ENCODE measurements at places on chromosomes 2 and 18.
A peak's percentile ranks its signal among the peaks of the same experiment; 100 is the strongest.

GRCh38 chr2:229715895-229716507, 1.6 kb upstream of the DNER start:
- peak; percentile 13 for DNase-seq

DNA sequence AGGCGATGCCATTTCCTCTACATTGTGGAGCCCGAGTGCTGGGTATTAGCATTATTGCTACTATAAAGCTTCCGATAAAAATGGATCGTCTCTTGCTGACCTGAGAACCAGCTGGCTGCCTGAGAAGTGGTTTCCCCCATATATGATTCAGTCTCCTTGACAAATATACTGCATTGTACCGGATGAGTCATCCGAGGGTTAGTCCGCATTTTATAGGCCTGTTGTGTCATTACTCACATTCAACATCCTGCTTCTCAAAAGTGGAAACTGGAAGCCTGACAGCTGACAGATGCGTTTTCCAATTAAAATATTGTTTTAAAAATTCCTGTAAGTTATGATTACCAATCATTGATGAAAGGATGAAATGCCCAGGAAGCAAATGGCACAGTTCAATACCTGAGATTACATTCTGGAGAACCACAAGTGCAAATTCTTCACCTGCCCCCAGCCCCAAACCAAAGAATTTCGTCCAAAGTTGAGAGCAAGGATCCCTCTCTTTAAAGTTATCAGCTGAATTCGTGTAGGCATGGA, 65.7 kb downstream of the SPRED2 start:
- DNase-seq: no peak

DNA sequence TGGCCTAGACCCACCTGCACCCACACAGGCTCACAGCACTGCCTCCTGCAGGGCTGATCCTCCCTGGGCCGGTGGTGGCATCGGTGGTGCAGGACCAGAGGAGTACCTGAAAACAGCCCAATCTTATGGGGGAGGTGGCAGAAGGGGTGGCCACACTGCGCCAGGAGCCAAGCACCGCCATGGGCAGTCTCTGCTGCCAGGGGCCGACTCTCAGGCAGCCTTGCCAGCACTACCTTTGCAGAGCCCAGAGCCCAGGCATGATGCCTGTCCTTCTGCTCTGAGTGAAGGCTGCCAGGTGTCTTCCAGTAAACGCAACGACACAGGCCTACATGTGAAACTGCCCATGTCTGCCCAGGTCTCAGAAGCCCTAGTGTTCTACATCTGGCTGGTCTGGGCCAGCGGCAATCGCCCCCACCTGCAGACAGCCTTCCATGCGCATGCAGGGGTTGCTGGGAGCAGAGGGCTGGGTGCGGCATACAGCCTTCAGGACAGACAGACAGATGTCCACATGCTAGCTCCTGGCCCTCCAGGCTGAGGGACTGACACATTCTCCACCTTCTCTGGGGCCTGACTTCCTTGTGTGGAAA, 6.8 kb downstream of the HS6ST1 start:
- no peak for DNase-seq

GRCh38 chr2:227455200-227455599, 16.8 kb upstream of the AGFG1 start:
- no peak for DNase-seq

DNA sequence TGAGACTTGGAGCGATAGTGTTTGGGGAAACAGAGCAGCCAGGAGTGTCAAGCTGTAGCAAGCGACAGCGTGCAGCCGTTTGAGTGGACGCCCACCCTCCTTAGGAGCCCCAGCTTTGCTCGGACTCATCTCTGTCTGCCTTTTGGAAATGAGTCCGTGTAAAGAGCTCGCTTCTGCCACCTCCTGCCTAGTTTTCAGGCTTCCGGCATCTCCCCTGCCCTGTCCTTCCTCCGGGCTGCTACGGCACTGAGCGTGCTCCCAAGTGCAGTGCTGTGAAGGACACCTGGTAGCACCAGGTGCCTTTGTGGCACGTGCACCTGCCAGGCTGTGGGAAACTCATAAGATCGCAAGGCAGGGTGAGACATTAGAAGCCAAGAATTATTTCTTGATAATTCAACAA, 117.1 kb downstream of the RNF144A start:
- no peak for DNase-seq

DNA sequence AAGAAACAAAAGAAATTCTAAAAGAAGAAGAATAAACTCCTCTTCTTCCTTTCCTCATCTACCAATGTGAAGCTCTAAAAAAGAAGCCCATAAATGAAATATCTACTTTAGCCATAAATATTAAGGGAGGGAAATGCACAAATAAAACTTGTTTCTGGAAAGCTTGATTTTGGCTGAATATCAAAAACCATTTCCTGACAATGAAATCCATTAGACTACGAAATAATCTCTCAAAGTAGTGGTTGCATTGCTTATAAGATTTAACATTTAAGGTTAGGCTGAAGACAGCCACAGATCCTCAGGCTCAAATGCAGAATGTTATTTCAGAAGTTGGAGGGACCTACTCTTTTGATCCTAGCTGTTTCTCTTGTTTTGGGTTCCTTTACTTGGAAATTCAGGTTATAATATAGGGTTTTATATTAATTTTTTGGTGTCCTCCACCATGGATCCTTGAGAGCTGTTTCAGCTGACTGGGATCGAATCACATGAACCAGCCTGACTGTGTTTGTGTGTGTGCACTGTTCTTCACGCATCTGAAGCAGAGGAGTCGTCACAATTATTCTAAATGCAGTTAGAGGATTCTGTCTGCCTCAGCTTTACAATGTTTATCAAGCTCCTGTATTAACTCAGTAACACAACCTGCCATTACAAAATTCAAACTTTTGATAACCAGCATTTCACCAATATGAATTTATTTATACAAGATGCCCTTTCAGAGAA, 474.8 kb downstream of the ARHGAP15 start:
- no peak for DNase-seq

DNA sequence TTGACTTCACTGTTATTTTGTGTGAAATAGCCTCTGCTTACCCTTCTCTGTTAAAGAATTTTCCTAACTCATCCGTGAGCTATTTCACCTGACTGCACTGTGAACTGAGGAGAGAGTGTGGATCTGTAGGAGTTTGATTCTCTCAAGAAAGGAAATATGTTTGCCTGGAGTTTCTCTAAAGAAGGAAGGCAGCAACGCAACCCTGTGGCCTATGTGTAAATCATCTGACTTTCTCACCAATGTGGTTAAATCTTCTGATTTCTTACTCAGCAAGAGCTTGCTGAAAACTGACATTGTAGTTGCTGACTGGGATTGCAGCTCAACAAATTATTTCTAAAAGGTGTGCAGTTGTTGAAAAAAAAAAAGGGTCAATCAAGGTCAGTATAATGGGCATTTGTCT, 153.9 kb upstream of the PELI1 start:
- DNase-seq: no peak

DNA sequence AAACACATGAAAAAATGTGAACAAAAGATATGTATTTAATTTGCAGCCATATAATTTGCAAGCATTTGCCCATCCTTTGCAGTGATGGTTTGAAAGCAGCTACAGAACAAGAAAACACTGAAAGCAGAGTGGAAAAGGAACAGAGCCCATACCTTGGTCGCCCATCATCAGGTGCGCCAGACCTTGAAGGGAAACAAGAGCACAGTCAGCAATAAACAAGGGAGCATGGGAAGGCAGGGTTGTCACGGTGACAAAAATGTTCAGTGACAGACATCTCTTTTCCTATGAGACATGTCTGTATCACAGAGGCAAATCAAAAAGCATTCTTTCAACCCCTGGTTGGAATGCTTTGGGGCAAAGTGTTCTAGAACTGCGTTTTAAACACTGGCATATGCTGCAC, 109.4 kb downstream of the NRXN1 start:
- no peak for DNase-seq

- DNase-seq: no peak
Observed at GRCh38 chr2:148067801-148068200, 46.9 kb downstream of the MBD5 start.

DNA sequence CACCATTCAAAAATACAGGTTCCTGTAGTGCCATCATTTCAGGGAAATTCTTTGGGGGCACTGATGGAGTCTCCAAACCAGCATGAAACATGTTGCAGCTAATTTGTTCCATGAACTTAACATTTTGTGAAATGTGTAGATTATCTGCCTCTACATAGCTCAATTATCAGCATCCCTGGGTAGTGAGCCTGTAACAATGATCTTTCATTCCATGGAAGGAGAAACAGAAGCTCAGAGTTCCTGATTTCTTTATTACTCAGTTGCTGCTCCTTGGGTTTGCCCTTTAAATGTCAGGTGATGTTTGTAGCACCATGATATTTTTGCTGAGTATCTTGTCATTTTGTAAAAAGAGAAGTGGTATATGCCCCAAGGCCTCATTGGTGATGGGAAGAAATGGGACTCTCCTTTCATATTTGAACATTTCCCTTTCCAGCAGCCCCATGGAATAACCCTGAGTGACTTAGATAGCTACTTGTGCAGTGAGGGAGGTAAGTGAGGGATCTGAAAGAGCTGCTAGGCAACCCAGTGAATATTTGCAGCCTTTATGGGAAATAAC, 146.9 kb downstream of the CERS6 start:
- DNase-seq: no peak

DNA sequence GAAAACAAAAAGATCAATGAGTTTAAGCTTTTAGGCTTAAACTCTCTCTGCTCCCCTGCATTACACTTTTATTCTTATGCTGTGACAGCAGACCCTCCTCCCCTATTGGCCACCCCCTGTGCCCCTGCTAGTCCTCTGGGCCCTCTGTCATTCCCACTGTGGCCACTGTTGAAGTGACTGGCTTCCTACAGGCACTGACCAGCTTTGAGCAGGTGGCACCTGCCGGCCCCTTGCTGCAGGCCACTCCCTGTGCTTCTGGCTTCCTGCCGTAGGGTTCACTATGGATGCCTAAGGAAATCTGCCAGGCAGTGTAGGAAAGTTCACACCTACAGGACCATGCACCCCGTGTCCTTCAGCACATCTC, 156.5 kb upstream of the L3MBTL4 start:
- no peak for DNase-seq

- no peak for DNase-seq
Observed at GRCh38 chr2:185676316-185676715, 62.3 kb upstream of the FSIP2 start.

DNA sequence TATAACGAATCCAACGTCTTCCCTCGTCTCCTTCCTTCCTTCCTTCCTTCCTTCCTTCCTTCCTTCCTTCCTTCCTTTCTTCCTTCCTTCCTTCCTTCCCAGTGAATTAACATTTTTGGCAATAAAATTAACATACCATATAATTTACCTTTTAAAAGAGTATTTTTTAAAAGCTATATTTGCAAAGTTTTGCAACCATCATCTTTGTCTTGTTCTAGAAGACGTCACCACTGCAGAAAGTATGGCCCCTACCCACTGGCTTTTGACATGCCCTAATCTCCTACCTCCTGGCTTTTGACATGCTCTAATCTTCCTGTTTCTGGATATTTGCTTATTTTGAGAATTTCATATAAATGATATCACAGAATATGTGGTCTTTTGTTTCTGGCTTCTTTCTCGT, 1023.9 kb upstream of the ZEB2 start:
- no peak for DNase-seq

GRCh38 chr18:63258749-63259566, 60.6 kb downstream of the BCL2 start:
- DNase-seq: no peak

DNA sequence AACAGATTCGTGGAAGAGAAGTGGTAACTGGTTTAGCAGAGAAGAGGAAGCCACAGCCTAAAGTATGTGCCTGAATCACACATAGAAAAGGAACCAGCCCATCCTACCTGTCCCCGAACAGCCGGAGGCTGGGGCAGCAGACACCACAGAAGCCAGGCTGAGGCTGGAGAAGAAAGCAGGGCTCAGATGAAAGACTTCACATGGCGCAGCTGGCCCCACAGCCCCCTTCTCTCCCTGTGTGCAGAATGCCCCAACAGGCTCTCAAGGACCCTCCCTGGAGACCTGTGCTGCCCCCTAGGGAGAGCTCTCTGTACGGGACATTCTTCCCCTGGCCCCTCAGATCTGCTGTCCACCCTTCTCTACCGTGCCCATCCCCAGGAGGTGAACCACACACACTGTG, 83.5 kb upstream of the RAB12 start:
- DNase-seq: no peak

GRCh38 chr2:127810156-127810618, 784 bp downstream of the WDR33 start:
- DNase-seq: no peak

- DNase-seq: no peak
Observed at GRCh38 chr18:58235001-58235436, 191.0 kb downstream of the NEDD4L start.

- DNase-seq: no peak
Observed at GRCh38 chr18:9786631-9787030, 78.5 kb downstream of the RAB31 start.

- DNase-seq: no peak
Observed at GRCh38 chr2:8876628-8877027, 39.2 kb upstream of the KIDINS220 start.

DNA sequence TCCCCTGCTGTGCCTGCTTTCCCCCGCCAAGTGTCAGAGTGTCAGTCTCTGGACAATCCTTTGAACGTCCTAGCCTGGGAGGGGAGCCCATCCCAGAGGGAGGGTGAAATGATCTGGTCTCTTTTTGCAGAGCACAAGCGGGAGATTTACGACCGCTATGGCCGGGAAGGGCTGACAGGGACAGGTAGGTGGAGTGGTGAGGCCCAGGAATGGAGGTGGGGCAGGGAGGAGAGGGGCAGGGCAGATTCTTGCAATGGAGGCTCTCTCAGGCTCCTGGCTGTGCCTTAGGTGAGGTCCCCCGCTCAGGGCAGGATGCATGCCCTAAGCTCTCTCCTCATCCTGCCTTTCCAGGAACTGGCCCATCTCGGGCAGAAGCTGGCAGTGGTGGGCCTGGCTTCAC, 2.4 kb downstream of the DNAJB2 start:
- DNase-seq: no peak

- DNase-seq: no peak
Observed at GRCh38 chr2:61167579-61167978, 5.6 kb downstream of the C2orf74 start.

- DNase-seq: no peak
Observed at GRCh38 chr2:234835738-234836137, 116.1 kb upstream of the SH3BP4 start.

DNA sequence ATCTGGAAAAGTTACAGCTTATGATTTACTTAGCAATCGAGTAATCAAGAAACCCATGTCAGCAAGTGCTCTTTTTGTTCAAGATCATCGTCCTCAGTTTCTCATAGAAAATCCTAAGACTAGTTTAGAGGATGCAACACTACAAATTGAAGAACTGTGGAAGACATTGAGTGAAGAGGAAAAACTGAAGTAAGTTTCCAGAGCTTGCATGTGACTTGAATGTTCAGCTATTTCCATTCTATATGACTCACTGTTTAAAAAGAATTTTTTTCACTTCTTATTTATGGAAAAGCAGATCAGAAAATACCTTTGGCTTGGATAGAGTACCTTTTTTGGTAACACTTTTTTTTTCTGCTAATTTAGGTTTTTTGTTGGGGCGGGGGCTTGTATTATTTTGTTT, 70.7 kb downstream of the PMS1 start:
- DNase-seq: no peak

GRCh38 chr2:196307775-196308305, 136.5 kb upstream of the STK17B start:
- DNase-seq: no peak

DNA sequence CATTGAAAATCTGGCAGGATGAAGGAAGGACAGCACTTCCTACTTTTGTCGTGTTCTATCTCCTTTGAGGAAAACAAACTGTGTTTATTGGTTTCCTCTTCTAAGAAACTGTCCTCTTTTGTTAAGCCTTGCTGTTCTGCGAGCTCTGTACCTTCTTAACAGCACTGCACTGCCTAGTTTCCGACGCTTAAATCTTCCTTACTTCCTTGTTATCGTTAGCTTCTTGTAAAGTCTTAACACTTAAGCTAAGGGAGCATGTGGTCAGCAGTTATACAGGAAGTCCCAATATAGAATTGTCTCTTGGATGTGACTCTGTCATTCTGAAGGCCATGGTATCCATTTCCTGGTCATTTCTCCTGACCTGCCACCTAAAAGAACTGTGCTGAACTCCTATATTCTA, 552.8 kb upstream of the NRP2 start:
- DNase-seq: no peak

Measured in CD4-positive, alpha-beta T cell treated with Interleukin-21 for 1 hour (primary cell).